ENCODE measurements at places on chromosomes 12 and 14. TPM values are rescaled to one million over a fixed set of nuclear protein-coding genes. Genes with fewer than 3 reads are reported as not detected.

The CLEC6A gene
- not detected for total RNA-seq

The TMEM233 gene
- not detected for total RNA-seq

The C12orf54 gene
- not detected for total RNA-seq

The TXNDC16 gene
- total RNA-seq: 2.8 TPM

The LHX5 gene
- total RNA-seq: not detected

The C3AR1 gene
- 1.0 TPM for total RNA-seq

The AMN gene
- total RNA-seq: not detected
